Stimulated activated CD8-positive, alpha-beta memory T cell treated with anti-CD3 and anti-CD28 coated beads, Interleukin-4, amount 100 ng/mL, for 1 hour (primary cell): ENCODE measurements at places on chromosomes 5 and 9.

- DNase-seq, result no peak
Observed at GRCh38 chr5:65708145-65708544, 13.8 kb downstream of the SGTB start.

GRCh38 chr9:120366644-120367019, 213.3 kb downstream of the CDK5RAP2 start:
- DNase-seq, result no peak

DNA sequence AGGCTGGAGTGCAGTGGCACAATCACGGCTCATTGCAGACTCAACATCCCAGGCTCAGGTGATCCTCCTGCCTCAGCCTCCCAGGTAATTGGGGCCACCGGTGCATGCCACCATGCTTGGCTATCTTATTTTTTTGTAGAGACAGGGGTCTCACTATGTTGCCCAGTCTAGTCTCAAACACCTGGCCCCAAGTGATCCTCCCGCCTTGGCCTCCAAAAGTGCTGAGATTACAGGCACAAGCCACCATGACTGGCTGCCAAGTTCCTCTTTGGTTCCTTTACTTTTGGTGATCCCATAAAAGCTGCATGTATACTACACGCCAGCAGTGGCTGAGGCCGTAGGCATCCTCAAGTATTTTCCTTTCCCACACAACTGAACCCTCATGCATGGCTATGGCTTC, 11.4 kb downstream of the ARL15 start:
- DNase-seq, result no peak

- no peak for DNase-seq
Observed at GRCh38 chr9:102855641-102856040, 139.5 kb upstream of the CYLC2 start.

DNA sequence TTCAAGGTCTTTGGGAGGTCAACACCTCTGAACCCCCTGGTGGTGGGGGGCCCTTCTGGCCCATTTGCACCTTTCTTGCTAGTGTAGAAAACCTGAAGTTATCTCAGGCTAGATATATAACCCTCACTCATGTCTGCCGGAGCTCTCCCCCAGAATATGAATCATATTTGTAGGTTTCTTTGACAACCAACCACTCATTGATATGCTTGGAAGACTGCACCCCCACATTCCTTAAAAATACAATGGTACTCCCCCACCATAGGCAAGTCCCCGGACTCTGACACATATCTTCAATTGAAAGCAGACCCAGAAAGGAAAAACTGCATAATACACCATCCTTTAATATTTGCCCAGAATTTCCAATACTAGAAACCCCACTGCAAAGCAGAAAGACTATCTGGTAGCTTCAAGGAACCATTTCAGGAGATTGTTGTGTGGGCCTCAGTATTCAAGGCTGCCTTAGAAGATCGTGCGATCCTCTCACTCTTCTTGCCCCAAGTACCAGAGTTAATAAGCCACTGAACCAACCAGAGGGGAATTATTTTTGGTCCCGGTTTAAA, 978 bp upstream of the UBE2B start:
- DNase-seq, result no peak

GRCh38 chr5:107670087-107670931, 428 bp downstream of the EFNA5 start:
- DNase-seq, result no peak

DNA sequence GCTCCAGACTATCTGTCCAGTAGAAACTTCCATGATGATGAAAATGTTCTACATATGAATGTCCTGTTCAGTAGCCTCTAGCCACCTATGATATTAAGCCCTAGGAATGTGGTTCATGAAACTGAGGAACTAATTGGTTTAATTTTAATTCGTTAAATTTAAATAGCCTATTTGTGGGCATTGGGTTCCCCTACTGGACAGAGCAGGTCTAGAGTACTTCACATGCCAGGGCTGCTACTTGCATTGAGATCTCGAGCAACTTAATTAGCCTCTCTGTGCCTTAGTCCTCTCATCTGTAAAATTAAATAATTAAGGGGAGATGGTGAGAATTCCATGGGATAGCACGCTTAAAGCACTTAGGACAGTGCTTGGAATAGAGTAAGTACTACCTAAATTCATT, 160.0 kb downstream of the PAPPA start:
- DNase-seq, result no peak

DNA sequence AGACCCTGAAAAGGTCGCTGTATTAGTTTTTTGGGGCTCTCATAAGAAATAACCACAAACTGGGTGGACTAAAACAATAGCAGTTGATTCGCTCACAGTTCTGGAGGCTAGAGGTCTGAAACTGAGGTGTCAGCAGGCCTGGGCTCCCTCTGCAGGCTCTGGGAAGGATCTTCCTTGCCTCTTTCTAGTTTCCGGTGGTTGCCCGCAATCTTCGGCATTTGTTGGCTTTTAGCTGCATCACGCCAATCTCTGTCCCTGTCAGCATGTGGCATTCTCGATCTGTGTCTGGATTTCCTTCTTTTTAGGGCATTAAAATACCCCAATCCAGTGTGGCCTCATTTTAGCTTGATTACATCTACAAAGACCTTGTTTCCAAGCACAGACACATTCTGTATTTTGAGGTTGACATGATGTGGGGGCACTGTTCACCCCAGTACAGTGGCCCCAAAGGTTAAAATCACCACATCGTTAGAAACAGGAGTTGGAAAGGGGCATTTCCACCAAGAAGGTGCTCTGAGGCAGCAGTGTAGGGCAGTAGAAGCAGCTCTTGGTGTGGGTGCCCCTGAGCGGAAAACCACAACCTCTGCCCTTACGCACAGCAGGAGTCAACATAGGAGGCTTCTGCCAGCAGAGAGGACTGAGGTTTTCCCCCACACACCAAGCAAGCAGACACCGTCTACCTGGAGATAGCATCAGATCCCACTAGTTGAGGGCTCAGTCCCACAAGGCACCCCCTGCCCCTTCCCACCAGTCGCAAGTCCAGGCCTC, 13.5 kb downstream of the ZNF79 start:
- no peak for DNase-seq

- no peak for DNase-seq
Observed at GRCh38 chr5:168423478-168423877, 62.8 kb upstream of the RARS1 start.

DNA sequence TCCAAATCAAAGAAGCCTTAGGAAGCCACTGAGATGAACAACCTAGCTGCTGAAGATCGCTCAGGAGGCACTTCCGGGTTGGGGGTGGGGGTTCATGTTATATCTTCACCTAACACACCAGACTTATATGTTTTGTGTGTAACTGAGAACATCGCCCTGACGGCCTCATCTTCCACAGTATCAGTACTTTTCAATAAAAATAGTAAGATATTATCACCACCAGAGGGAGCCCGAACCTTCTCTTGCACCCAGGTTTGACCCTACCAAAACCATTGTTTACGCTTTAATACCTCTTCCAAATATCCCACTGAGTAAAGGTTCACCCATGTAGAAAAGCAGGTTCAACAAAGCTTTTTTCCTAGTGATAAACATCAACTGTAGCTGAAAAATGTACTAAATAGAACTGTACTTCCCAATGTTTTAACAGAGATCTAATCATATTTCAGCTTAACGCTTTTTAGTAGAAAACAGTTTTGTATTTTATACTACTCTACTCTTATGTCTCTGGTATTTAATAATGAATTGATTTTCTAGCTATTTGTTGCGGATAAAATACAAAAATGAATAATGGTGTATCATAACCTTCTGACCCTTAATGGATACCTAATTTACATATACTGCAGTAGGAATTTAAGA, 244.0 kb downstream of the EPB41L4A start:
- no peak for DNase-seq

DNA sequence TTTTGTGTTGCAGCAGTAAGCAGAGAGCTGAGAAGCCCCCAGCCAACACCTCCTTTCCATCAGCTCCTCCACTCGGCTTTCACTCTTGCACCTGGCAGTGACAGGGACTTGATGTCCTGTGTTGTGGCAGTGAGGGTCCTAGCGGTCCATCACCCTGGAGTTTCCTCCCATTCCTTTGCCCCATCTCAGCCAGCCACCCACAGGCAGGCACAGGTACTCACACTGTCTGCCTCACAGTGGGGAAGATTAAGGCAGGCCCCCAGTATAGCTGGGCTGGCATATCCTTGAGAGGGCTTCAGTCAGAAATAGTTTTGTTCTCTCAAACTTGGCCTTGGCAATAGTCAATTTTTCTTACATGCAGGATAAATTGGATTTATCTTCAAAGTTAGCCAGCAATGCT, 362.7 kb downstream of the GADD45G start:
- no peak for DNase-seq
